ENCODE measurements at places on chromosomes 1 and 21.

DNA sequence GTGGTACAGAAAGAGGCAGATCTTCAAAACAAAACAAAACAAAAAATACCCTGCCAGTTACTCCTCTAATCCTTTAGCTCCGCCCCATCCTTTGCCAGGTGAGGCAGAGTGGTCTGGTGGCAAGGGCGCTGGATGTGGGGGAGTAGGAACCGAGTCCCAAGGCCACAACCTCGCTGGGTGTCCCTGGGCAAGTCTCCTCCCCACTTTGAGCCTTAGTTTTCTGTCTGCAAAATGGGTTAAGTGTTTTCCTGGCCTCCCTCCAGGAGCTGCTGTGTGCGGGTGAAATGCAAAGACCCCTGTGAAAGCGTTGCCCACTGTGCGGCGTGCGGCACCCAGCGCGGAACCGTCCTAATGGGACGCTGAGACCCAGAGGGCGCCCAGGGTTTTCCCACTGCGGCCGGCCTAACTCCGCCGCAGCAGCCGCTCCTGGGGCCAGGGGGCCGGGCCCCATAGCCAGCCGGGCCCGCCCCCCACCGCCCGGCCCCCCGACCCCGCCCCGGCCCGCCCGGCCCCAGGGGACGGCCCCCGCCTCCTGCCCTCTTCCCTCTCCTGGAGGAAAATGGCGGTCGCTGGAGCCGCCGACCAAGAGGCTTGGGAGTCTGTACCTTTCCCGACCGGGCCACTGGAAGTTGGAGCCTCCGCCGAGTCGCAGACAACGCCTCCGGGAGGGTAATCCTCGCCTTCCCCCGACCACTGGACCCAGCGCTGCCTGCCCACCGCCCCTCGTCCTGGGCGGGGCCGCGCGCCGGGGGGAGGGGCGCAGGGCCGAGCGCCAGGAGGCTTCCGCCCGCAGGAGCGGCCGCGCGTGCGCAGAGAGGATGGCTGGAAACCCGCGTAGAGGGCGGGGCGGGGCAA is at the start of the genes ERMAP and SVBP:
ERMAP (plus strand) TSS at position 538 of the 855 bp plus-strand sequence. CDS start 13,327 bp downstream, outside the sequence.
SVBP (minus strand) TSS at position 813 of the 855 bp plus-strand sequence. CDS start 853 bp downstream, outside the sequence.
- DNase-seq, result peak; percentile 84

GRCh38 chr1:150906329-150906728 is 19.4 kb downstream of the CTXND2 start:
- DNase-seq, result no peak

DNA sequence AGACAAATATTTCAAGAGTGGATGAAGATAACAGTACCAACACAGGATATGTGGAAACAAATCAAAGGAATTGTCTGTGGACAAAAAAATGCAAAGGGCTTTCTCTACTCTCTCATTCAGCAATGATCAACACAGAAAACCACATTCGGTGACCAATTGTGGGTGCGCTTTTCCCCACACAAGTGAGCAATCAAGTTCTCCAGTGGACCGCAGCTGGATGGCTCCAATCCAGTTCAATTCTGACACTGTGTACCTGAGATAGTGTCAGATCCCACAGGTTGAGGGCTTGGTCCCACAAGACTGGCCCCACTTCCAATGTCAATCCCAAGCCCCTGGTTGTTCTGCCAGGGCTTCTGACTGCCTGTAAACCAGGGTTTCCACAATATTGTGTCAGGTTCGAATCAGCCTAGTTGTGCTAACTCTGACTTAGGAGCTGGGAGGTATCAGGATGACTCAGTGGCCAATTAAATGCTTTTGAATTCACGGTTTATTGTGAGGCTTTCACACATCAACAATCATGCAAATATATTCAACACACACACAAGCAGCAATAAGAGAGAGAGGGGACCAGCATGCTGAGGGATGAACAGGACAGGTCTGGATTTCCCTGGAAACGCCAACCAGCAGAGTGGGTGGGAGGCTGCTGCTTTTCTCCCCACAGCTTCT is 87.0 kb upstream of the BTG3 start:
- DNase-seq, result no peak

DNA sequence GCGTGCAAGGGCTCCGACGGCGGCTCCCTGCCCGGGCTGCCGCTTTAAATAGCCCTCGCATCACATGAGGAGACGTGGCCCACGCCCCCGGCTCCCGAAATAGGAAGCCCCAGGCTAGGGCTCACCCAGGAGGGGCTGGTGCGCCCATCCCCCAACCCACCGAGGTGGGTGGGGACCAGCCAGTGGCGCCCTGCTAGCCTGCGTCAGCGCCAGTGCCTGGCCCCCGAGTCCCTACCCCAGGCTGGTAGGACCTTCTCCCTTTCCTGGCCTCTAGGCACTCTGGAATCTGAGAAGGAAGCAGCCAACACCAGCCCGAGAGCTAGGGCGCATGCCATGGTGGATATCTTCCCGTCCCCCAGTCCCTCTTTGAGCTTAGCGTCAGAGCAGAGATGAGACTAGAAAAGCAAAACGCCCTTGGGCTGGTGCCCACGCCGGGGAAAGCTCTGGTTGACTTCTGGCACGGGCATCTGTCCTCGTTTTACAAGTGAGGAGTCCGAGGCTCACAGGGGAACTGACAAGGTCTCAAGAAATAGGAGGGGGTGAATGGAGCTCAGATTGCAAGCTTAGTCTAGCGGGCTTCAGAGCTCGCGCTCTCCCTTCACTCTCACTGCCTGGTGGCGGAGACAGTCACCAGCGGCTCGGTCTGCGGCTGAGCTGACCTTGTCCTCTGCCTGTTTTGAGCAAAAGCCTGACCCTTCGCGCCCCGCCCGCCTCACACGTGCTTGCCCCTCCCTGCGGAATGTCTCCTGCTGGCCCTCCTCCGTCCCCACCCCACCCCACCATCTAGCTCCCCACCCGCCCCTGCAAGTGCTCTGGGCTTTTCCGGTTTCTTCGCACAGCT is at the start of gene FABP3:
FABP3 (minus strand) TSS at position 21 of the 841 bp plus-strand sequence. CDS start 62 bp downstream, outside the sequence.
- no peak for DNase-seq

- no peak for DNase-seq
Observed at GRCh38 chr1:112997781-112998180, 41.8 kb upstream of the SLC16A1 start.

- DNase-seq, result no peak
Observed at GRCh38 chr1:156371553-156372264, 2.7 kb downstream of the RHBG start.

GRCh38 chr1:152533327-152533938 is 19.2 kb downstream of the CRCT1 start:
- no peak for DNase-seq

- DNase-seq, result no peak
Observed at GRCh38 chr1:226877669-226878068, 7.3 kb downstream of the PSEN2 start.

DNA sequence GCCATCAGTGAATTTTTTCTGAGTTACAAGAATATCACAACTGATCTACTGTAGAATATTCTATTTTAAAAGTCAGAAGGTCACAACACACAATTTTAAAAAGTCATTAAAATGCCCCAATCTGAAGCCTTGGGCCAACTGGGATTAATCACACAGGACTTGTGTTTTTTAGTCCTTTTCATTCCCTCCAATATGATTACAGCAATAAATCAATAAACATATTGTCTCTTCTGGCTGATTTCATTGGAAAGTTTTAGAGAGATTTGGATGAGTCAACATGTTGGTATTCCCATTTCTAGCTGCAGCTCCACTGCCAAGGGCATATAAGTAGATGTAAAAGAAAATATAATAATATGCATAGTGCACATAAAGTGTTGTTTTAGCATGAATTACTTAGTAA is 85.8 kb downstream of the NIBAN1 start:
- DNase-seq, result no peak

DNA sequence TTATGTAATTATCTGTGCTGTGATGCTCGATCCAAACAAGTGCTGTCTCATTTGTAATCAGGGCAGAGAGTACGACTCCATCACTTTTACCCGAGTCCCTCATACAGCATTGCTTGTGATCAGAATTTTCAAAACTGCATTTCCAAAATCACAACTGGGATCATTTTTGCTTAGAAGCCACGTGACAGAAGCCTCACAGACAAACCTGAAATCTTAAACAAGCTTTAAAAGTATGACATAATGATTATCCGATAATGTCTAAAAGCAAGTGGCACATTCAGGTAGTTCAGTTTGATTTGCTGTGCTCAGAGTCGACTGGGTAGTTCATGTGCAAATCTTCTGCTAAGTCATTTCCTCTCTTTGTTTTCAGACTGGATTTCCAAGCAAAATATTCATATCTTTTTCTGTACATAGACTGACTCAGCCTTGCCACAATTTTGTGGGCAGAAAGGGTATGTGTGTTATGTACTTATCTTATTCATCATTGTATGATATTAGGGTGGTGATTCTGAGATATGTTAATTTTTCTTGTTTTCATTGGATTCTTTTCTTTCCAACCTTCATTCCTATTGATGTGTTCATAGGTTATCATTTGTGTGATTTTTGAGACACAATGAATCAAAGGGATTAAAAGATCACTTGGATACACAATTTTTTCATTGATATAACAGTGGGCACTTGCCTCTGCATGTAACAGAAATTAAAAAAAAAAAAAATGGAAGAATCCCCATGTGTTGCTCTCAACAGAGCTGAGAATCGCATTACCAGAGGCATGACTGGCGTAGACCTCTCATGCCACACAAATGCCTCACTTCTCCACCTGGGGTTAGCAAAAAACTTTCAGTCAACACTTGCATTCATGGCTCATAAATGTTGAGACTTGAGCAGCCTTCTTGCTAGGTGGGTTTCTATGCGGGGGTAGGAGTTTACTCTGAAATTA is 355.7 kb downstream of the LTN1 start:
- no peak for DNase-seq

GRCh38 chr1:114154146-114154962 is 685 bp upstream of the SYT6 start:
- no peak for DNase-seq

GRCh38 chr1:240663169-240663879 is 51.4 kb upstream of the GREM2 start:
- no peak for DNase-seq

DNA sequence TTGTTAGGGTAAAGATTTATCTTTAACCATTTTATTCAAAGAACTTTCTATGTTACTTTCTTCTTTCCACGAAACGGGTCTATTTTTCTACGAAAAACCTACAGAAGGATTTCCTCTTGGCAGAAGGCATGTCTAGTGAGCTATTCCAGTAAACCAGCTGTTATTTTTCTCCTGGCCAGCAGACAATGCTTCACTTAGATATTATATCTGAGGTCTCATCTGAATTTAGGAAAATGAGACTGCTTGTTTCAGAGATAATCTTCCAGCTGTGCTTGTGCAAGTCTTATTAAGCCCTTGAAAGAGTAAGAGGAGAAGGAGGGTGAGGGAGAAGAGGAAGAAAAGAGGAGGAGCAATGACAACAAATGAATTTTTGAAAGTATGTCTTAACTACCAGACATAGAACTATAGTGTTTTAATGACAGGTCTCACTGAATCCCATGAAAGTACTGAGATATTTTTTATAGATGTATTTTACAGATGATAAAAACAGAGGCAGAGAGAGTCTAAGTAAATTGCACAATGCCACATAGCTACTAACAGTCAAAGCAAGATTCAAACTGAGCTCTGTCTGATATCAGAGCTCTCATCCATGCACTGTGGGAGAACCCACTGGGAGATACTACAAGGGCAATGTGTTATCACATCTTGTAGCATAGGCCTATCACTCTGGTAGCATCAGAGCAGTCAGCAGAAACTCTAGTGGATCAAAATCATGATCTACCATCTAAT is 54.6 kb upstream of the SAMSN1 start:
- DNase-seq, result no peak

DNA sequence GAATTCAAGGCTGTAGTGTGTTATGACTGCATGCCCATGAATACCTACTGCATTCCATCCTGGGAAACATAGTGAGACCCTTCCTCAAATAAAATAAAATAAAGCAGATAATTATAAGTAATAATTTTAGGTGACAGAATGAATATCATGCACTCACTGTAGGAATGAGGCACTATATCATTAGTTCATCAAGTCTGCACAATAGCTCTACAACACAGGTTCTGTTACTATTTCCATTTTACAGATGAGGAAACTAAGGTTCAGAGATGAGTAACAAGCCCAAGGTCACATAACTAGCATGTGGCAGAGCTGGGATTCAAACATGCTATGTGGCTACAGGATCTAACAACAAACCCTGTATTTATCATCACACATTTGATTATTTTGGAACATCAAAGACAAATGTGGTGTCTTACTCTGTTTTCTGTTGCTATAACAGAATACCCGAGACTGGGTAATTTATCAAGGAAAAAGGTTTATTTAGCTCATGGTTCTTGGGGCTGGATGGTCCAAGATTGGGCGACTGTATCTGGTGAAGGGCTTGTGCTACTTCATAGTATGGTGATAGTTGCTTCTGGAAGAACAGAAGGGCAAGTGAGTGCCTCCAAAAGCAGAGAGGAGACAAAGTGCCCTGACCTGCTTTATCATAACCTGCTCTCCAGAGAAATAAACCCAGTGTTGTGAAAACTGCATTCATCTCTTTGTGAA is 4.8 kb upstream of the ZNF691 start:
- DNase-seq, result no peak

DNA sequence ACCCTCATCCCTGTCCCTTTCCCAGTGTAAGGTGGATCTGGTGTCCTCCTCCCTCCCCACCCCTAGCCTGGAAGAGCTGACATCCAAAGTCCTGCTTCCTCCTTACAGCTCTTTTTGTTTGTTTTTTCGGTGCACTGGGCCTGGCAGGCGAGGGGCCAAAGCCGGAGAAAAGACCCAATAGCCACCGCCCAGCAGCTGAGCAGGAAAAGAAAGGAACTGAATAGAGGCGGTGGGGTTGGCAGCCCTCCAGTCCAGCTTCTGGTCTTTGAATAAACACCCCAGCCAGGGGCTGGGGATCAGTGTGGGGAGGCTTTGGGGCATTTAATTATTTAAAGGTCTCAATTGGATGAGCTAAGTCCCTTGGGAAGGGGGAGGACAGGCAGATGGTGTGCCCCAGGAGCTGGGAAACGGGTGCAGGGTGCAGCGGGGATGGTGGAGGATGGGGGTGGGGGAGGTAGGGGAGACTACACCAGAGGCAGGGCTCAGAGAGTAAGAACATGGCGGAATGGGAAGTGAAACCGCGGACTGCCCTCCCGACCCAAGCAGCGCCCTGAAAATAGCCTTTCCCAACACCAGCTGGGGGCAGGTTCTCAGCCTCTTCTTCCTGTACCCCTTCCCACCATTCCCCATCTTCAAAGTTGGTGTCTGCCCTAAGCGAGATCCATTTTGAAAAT is 20.2 kb downstream of the BTG2 start:
- DNase-seq, result no peak

- no peak for DNase-seq
Observed at GRCh38 chr1:231817801-231818200, 191.2 kb downstream of the DISC1 start.

All from T-helper 22 cell (primary cell).